ENCODE measurements at places on chromosomes 1 and 21.

- no peak for DNase-seq
Measured at GRCh38 chr1:6143395-6143794, 36.7 kb downstream of the CHD5 start.

DNA sequence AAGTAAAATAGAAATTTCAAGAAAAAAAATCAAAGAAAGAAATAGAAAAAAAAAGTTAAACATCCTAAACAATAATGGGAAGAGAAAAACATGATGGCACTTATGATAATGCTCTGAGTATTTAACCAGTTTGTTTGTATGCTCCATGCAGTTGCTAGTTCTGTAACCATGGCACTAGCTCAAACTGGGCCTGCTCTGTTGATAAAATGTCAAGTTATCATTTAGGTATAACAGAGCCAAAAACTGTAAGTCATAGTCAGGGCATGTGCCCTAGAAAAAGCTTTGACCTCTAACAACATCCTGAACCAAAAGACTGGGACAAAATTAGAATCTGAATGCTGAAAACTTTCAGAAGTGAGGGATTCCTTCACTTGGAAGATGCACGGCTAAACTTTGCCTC is 148.9 kb downstream of the KCNT2 start:
- DNase-seq: no peak

DNA sequence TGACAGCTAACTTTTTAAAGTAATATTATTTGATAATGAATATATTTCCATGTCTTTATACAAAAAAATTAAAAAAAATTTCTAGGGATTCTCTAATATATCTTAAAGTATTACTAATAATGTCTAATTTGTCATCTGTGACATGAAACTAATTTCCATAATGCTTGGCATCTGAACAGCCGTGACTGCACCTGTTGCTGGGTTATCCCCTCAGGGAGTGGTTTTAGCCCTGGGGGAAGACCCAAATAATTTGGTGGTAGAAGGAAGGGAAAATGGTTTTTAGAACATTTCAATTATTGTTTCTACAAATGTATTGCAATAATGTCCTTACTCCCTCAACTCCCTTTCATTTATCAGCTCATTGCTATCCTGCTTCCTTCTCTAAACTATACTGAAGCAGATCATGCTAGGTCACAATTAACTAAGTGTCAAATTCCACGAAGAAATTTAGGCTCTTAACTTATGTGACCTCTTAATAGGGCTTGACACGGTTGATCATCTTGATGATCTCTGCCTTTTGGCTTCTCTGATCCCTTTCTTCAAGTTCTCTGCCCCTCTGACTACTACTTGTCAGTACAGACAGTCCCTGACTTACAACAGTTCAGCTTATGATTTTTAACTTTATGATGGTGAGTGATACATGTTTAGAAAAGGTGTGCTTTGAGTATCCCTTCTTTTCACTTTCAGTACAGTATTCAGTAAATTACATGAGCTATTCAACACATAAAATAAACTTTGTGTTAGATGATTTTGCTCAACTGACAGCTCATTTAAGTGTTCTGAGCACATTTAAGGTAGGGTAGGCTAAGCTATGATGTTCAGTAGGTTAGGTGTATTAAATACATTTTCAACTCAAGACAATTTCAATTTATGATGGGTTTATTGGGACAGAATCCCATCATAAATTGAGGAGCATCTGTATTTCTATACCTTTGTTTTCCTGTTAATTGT is 26.4 kb upstream of the DPH5 start:
- peak; percentile 15 for DNase-seq

- no peak for DNase-seq
Measured at GRCh38 chr21:37294679-37295078, 27.5 kb upstream of the VPS26C start.

- DNase-seq: peak; percentile 55
Measured at GRCh38 chr1:35883635-35884101, 659 bp downstream of the AGO1 start.

DNA sequence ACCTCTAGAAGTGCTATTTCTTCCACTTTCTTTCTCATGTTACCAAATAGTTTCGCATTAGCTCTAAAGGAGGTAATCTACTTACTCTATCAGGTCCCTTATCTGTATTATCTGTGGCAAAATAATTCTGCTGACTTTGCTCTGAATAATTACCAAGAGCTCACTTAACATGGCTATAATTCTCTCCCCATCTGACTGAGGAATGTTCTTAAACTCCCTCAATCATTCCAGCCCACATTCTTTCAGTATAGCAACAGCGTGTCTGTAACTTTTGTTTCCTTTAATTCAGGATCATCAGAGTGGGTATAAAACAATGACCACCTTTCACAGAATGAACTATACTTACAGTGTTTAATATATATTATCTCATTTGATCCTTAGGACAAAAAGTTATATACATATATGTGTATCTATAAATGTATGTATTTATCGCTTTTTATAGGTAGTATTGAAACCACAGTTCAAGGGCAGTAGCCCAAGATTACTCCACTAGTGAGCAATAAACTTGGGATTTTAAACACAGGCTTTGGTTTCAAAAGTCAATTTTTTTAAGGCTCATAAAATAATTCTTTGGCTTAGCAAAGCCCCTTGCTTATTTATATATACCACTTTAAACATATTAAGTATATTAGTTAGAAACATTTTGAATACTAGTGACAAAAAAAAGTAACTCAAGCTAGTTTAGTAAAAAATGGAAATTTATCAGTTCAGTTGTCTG is 36.1 kb upstream of the ST6GALNAC3 start:
- no peak for DNase-seq

DNA sequence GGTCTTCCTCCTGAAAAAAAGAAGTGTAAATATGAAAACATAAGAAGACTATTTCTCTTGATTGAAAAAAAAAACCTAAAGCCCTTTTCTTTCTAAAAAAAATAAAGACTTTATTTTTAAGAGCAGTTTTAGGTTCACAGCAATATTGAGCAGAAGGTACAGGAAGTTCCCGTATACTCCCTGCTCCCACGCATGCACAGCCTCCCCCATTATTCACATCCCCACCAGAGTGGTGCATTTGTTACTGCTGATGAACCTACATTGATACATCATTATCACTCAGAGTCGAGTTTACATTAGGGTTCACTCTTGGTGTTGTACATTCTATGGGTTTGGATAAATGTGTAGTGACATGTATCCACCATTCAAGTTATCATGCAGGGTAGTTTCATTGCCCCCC is 92.0 kb upstream of the TLR5 start:
- no peak for DNase-seq

- no peak for DNase-seq
Measured at GRCh38 chr1:116461723-116462122, 88.7 kb downstream of the ATP1A1 start.

GRCh38 chr1:1167398-1167821 is 6.3 kb upstream of the TTLL10 start:
- DNase-seq: no peak

- DNase-seq: no peak
Measured at GRCh38 chr1:239922778-239923522, 168.7 kb upstream of the FMN2 start.

DNA sequence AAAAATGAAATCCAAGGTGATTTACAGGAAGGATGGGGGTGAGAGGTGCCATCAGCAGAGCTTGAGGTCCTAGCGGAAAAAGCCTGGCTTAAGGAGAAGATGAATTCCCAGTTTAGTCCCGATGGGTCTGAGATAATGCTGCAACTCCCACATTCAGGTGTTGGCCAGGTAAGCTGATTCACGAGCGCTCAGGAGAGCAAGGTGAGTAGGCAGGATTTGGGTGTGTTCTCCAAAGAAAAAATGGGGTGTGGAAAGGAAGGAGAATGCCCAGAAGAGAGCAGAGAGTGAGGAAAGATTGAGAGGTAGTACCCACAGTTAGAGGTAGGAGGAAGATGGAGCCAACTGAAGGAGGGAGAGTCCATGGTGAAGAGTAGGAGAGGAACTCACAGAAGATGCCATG is 12.5 kb downstream of the RIMS3 start:
- no peak for DNase-seq

- no peak for DNase-seq
Measured at GRCh38 chr21:16587681-16588375, 858.0 kb downstream of the USP25 start.

DNA sequence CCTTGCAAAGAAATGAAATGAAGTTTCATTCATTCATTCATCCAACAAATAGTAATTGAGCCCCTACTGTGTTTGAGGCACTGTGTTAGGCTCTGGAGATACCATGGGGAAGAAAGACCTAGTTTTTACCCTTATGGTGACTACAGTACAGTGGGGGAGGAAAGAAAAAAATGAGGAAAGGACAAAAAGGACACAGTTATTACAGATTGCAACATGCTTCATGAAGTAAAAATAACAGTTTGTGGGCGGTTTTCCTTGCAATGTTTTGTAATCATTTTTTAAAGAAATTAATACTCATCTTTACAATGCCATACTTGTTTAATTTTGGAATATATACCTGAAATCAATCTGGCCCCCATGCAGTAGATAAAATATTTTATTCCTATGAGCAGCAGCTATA is 120.3 kb downstream of the TM2D1 start:
- no peak for DNase-seq

DNA sequence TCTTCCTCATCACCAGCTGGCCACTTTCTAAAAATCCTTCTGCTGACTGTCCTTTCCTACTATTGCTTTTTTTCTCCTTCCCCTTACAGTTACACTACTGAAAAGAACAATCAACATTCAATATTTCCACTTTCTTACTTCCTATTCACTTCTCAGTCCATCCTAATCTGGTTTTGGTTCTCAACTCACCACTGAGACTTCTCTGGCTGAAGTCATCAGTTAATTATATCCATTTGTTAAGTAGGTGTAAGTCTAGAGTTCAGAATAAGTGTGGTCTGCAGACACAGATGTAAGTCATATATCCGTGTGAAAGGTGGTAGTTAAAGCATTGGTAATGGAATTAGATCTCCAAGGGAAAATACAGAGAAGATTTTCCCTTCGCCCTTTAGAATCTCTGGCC is 21.4 kb downstream of the PEA15 start:
- DNase-seq: no peak

DNA sequence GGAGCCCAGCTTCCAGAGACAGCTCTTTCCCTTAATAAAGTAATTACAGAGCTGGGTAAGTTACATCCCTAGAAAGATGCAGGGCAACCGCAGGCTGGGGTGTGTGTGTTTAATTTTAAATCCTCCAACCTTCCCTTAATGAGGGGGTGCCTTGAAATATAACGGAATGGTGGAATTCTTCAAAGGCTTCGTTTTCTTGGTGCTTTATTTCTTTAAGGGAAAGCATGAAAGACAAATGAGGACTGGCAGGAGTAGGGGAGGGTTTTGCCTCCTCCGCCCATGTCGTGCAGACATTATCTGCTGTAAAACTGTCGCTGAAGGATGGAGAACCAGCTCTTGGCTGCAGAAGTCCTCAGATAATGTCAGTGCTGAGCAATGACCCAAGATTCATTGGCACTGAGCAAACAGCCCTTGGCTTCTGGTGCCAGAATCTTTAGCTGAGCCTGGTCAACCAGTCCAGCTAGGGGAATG is 15.5 kb downstream of the SLC6A17 start:
- no peak for DNase-seq

GRCh38 chr1:20390589-20391331 is 95.2 kb downstream of the CAMK2N1 start:
- no peak for DNase-seq

DNA sequence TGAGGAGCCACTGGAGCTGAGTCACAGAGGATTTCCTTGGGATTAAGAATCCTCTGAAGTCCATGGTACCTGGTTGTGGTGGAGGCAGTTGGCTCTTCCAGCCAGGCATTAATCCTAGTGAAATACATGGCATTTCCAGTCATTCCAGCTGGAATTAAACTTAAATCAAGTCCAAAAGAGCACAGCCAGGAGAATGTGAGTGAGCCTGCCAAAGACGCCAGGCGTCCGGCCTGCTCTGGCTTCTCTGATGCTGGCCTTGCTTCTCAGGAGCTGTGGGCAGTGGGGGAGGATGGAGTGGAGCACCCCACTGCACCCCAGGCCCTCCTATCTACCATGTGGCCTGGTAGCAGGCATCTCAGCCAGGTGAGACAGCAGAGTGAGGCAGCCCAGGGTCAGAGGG is 23.4 kb upstream of the TENT5C start:
- DNase-seq: no peak

- DNase-seq: no peak
Measured at GRCh38 chr1:90371448-90371813, 345.7 kb downstream of the BARHL2 start.

GRCh38 chr1:162230096-162230495 is 146.6 kb downstream of the SPATA46 start:
- no peak for DNase-seq

DNA sequence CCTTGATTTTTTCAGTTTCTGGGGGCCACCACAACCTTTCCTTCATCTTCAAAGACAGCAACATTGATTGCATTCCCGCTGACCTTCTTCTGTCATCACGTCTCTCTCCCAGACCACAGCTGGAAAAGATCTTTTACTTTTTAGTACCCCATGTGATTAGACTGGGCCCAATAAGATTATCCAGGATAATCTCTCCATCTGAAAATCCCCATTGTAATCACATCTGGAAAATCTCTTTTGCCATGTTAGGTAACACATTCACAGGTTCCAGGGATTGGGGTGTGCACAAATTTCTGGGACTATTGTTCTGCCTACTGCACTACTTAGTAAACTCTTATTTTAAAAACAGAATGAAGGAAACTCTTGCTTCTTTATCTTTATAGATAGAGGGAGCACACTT is 47.1 kb upstream of the INSL5 start:
- DNase-seq: no peak

GRCh38 chr1:23422241-23422877 is 2.2 kb downstream of the TCEA3 start:
- peak; percentile 30 for DNase-seq

- DNase-seq: peak; percentile 40
Measured at GRCh38 chr1:179883040-179883744, 1.1 kb downstream of the TOR1AIP1 start.

GRCh38 chr1:193322211-193322610 is 135.8 kb upstream of the B3GALT2 start:
- no peak for DNase-seq

GRCh38 chr1:92961896-92962752 is 862 bp upstream of the DIPK1A start:
- DNase-seq: peak; percentile 84

GRCh38 chr1:91863498-91863897 is 22.5 kb downstream of the TGFBR3 start:
- DNase-seq: no peak

DNA sequence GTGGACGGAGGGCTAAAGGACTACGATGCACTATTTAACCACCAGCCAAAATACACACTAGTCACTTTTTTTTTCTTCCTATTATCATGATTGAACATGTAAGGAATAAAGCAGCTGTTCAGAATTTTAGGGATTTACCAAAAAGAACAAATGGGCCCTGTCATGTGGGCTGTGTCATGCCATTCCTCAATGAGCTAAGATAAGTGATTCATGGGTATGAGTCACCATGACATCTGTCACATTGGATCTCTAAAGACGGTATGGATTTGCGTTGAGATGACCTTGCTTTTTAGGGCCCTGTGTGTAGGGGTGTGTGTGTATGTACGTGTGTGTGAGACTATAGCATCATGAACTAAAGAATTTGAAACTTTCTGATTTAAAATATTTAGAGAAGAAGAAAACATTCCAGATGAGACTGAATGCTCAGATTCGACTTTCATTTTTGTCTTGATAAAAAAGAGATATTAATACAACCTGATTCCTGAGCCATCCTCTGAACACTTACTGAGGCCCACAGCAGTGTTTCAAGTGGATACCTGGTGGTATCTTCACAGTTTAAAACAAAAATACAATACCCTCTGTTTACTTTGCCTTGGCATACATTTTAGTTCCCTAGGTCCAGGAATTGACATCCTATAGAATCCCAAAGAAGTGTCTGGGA is 246.1 kb upstream of the DUSP10 start:
- DNase-seq: no peak

All from CD4-positive, alpha-beta T cell treated with Interferon gamma for 1 hour (primary cell).